ENCODE measurements at places on chromosomes 7 and 10. TPM values are rescaled to one million over a fixed set of nuclear protein-coding genes. Genes with fewer than 3 reads are reported as not detected.

The LBX1 gene
- not detected for polyA plus RNA-seq

The PCLO gene
- polyA plus RNA-seq = not detected

The THSD7A gene
- polyA plus RNA-seq = not detected

The SPAM1 gene
- not detected for polyA plus RNA-seq

The TMEM140 gene
- 17.0 TPM for polyA plus RNA-seq

GRCh38 chr10:71343392-71343773, 24.3 kb downstream of the SLC29A3 start:
- no peak overlapping the region for H3K27ac ChIP-seq
- no peaks in the 10 kb centered on the region for H3K36me3 ChIP-seq
- H3K4me3 ChIP-seq = no peak overlapping the region

The ARHGEF35 gene
- polyA plus RNA-seq = 4.0 TPM

- peaks cover 13% of the 10 kb centered on the region for H3K36me3 ChIP-seq
- peaks cover 3% of the 10 kb centered on the region for H3K4me1 ChIP-seq
- no peaks in the 10 kb centered on the region for H3K27me3 ChIP-seq
- H3K4me3 ChIP-seq = no peak overlapping the region
- no peak for DNase-seq
Observed at GRCh38 chr10:109887243-109887642, 36.1 kb downstream of the XPNPEP1 start.

GRCh38 chr7:107579885-107580715, at the start of gene BCAP29:
TSS of gene BCAP29 (plus strand) at chr7:107580246. CDS start at chr7:107580773, 527 bp downstream.
- H3K4me1 ChIP-seq = peaks cover 27% of the 10 kb centered on the region
- H3K36me3 ChIP-seq = peaks cover 2% of the 10 kb centered on the region
- peak; percentile 85 for DNase-seq
- H3K27me3 ChIP-seq = no peaks in the 10 kb centered on the region

DNA sequence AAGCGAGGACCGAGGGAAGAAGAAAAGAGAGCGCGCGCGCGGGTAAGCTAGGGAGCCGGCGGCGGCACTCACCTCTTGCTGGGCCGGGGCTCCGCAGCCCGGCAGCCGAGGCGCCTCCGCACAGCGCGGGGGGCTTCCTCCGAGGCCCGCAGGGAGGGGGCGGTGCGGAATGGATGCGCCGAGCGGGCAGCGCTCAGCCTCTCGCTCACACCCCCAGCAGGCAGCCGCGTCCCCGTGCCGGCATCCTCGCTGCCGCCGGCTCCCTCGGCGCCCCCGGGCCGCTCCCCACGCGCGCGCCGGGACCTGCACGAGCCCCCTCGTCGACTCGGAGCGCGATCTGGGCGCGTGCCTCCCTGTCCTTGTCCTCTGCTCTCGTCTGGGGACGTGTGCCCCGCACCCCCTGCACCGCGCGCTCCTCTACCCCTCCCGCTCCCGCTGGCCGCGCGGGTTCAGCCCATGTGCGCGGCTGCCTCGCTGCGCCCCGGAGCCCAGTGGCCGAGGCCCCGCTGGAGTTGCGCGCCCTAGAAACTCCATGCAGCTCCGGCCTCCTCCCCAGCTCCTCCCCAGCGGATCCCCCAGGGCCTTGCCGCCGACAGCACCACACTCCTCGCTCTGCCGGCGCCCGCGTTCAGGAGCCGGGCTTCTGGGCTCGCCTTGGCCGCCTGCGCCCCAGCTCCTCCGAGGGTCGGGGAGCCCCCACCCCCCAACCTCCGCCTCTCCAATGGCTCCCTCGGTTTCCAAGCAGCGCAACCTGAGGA, 75.3 kb downstream of the CALN1 start:
- H3K36me3 ChIP-seq = peaks cover 20% of the 10 kb centered on the region
- H3K27ac ChIP-seq = no peak overlapping the region
- no peak overlapping the region for H3K4me3 ChIP-seq
- H3K4me1 ChIP-seq = no peaks in the 10 kb centered on the region

- H3K27ac ChIP-seq = no peak overlapping the region
- no peaks in the 10 kb centered on the region for H3K36me3 ChIP-seq
- no peak overlapping the region for H3K4me3 ChIP-seq
- no peaks in the 10 kb centered on the region for H3K4me1 ChIP-seq
- H3K27me3 ChIP-seq = no peaks in the 10 kb centered on the region
Observed at GRCh38 chr7:147811923-147812322, 778.6 kb upstream of the C7orf33 start.

- no peak overlapping the region for H3K27ac ChIP-seq
- H3K36me3 ChIP-seq = no peaks in the 10 kb centered on the region
Observed at GRCh38 chr7:158428837-158429753, 158.5 kb downstream of the PTPRN2 start.

- H3K36me3 ChIP-seq = no peaks in the 10 kb centered on the region
- no peak overlapping the region for H3K4me3 ChIP-seq
- H3K27ac ChIP-seq = no peak overlapping the region
- no peaks in the 10 kb centered on the region for H3K27me3 ChIP-seq
- H3K4me1 ChIP-seq = peaks cover 34% of the 10 kb centered on the region
Observed at GRCh38 chr7:151740081-151740851, 136.6 kb downstream of the PRKAG2 start.

The CH25H gene
- polyA plus RNA-seq = not detected

DNA sequence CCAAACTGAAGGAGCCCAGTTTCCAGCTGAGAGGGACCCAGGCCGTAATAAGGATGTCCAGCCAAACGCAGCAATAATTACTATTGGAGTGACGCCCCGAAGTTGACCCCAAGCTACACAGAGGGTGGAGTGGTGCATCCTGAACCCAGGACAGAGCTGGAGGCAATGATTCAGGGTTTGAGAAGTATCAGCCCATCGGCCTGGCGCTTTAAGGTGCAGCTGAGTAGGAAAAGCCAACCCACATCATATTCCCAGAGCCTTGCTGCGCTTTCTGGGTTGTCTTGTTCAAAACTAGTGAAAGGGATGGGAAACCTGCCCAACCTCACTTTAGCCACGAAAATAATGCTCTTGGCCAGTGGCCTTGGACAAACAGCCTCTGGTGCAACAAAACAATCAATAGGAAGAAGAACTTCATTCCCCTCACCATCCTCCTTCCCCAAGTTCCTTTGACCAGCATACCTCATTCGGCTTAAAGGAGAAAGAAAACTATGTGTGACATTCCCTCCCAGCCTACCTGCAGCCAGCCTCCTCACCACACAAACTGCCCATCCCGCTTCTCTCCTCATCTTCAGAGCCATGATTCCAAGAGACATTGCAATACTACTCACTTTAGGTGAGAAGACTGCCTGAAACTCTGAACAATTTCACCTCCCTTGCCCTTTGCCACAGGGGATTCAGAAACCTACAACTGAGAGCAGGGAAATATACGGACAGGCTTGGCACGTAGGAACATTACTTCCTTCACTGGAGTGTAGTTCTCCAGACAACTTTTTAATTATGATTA, 217.2 kb upstream of the MKLN1 start:
- H3K36me3 ChIP-seq = peaks cover 22% of the 10 kb centered on the region
- no peaks in the 10 kb centered on the region for H3K27me3 ChIP-seq
- DNase-seq = no peak
- peak overlapping the region; percentile 95 for H3K27ac ChIP-seq
- H3K4me1 ChIP-seq = peaks cover 46% of the 10 kb centered on the region
- H3K4me3 ChIP-seq = peak overlapping the region; percentile 99

DNA sequence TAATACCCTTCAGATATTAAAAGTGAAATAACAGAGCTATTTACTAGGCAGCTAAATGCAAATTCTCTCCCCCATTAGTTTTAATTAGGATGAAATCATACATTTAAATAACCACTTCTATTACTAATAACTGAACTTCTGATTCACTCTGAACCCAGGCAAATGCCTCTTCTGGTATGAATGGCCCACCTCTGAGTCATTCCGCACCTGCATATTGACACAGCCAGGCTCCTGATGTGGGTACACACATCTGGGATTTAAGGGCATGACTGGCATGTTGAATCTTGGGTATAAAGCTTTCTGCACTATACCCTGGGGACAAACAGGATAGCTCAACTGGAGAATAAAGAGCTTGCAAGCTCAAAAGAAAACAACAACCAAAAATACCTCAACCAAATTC, 140.9 kb downstream of the AUTS2 start:
- H3K36me3 ChIP-seq = no peaks in the 10 kb centered on the region
- H3K4me3 ChIP-seq = peak overlapping the region; percentile 5
- H3K4me1 ChIP-seq = peaks cover 30% of the 10 kb centered on the region
- DNase-seq = no peak
- H3K27me3 ChIP-seq = no peaks in the 10 kb centered on the region

DNA sequence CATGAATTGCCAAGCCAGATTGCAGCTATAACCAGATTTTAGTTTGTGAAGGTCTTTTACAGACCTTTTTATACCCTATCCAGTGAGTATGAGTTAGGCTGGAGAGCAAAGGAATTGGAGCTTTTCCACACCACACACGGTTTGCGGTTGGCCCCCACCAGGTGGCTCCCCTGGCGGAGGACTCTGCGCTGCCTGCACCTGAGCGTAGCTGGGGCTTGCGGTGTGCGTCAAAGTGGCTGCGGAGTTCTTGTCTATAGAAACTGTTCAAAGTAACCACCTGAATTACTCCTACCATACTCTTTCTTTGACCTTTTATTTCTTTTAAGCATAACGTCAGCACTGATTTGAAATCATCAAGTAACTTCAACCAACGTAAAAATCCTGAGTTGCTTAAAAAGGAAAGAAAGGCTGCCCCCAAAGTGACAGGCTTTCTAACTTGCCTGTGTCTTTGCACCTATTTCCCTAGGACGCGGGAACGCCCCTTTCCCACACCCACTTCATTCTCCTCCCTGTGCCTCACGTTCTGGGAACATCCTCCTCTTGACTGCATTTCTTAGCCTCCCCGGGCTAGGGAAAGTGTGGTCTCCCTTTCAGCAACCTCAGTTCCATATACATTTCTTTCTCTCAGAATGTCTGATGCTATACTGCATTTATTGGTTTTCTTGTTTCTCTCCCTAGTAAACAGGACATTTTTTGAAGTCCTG, 47.6 kb upstream of the TMEM72 start:
- no peak for DNase-seq
- no peaks in the 10 kb centered on the region for H3K36me3 ChIP-seq
- H3K4me1 ChIP-seq = peaks cover 16% of the 10 kb centered on the region
- peaks cover 56% of the 10 kb centered on the region for H3K27me3 ChIP-seq
- peak overlapping the region; percentile 28 for H3K27ac ChIP-seq
- H3K4me3 ChIP-seq = peak overlapping the region; percentile 96

The FFAR4 gene
- not detected for polyA plus RNA-seq

- no peak overlapping the region for H3K27ac ChIP-seq
- H3K4me1 ChIP-seq = no peaks in the 10 kb centered on the region
- H3K4me3 ChIP-seq = no peak overlapping the region
Observed at GRCh38 chr7:24026351-24026750, 257.6 kb upstream of the NPY start.

- H3K4me1 ChIP-seq = peaks cover 10% of the 10 kb centered on the region
- no peak for DNase-seq
- H3K27ac ChIP-seq = no peak overlapping the region
- peaks cover 4% of the 10 kb centered on the region for H3K27me3 ChIP-seq
Observed at GRCh38 chr7:107860279-107860961, 30.6 kb upstream of the DLD start.

- H3K27ac ChIP-seq = no peak overlapping the region
- H3K4me1 ChIP-seq = peaks cover 4% of the 10 kb centered on the region
- H3K36me3 ChIP-seq = no peaks in the 10 kb centered on the region
- H3K4me3 ChIP-seq = no peak overlapping the region
- no peak for DNase-seq
- no peaks in the 10 kb centered on the region for H3K27me3 ChIP-seq
Observed at GRCh38 chr7:2655870-2656614, 24.3 kb downstream of the TTYH3 start.

The RPEL1 gene
- polyA plus RNA-seq = not detected

Measured in naive B cell (primary cell).